ENCODE measurements at places on chromosomes 4 and X.

DNA sequence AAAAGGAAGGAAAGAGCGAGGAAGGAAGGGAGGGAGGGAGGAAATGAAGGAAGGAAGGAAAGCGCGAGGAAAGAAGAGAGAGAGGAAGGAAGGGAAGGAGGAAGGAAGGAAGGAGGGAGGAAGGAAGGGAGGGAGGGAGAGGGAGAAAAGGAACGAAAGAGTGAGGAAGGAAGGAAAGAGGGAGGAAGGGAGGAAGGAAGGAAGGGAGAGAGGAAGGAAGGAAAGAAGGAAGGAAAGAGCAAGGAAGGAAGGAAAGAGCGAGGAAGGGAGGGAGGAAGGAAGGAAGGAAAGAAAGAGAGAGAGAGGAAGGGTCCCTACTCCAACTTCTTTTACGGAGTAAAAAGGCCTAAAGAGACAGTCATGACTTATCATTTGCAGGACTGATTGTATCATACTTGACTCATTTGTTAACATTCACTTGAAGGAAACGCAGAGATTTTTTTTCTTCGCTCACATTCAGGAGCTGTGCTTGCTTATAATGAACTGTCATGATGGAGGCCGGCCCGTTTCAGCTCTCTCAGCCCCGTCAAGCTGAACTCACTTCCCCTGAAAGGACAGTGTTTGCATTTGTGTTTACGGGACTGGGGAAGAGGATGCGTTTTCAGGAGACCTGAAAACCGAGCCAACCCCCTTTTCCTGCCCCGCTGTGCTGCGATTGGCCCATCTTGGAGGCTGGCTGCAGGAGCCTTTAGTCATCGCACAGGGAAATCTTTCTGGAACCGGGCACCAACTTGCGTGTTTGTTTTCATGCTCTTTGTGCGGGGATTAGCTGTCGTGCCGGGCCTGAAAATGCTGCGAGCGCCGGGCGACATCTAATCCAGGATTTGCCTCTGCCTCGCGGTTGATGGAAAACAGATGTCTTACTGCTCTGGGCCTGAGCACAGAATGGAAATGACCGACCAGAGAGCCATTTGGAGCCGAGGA, 17.8 kb downstream of the TRIM2 start:
- DNase-seq = no peak

DNA sequence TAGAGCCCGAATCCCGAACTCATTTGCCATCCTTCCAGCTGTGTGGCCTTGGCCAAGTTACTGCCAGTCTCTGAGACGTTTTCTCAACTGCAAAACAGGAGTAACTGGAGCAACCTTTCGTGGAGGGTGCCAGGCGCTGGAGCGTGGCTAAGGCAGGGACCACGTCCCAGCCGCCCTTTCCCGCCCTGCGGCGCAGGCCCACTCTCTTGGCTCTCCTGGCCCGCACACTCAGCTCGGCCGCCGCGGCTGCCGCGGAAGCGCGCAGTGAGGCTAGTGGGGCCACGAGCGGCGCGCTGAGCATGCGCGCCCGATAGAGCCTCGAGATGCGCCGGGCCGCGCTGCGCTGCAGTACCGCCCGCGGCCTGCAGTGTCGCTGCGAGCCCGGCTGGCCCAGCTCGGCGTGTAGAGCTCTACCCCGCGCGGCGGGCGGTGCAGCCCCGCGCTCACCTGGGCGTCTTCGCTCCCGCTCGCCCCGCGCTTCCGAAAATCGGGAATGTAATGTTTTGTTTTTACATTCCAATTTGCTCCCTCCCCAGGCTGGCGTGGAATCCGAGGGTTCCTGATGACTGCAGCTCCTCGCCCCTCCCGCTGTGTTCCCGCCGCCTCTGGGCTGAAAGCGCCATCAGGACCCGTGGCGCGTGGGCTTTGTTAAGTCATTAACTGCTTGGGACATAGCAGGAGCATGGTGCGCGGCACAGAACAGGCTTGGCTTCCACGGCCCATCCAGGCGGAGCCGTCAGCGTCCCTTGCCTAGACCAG, 4.0 kb upstream of the ZNF518B start:
- peak; percentile 45 for DNase-seq

- no peak for DNase-seq
Observed at GRCh38 chr4:1156069-1156468, 16.3 kb downstream of the SPON2 start.

DNA sequence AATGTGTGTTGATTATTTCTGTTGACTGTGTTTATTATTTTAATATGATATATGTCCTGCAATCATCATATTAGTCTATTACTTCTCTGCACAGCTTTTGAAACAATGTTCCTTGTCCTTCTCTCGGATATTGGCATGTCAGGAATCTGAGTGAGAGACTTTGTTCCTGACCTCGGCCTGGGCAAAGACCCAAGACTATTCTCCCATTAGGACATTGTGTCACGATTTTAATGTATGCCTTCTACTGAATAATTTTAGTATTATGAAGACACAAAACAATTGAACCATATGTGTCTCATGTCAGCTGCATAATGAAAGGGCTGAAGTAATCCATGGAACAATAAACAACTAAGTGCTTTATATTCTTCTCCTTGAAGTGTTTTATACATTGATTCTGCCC, 580.8 kb upstream of the TENM3 start:
- DNase-seq = no peak

- DNase-seq = no peak
Observed at GRCh38 chr4:136103616-136104015, 1428.7 kb downstream of the PCDH18 start.

GRCh38 chr4:57098941-57099340, 11.2 kb downstream of the IGFBP7 start:
- no peak for DNase-seq

DNA sequence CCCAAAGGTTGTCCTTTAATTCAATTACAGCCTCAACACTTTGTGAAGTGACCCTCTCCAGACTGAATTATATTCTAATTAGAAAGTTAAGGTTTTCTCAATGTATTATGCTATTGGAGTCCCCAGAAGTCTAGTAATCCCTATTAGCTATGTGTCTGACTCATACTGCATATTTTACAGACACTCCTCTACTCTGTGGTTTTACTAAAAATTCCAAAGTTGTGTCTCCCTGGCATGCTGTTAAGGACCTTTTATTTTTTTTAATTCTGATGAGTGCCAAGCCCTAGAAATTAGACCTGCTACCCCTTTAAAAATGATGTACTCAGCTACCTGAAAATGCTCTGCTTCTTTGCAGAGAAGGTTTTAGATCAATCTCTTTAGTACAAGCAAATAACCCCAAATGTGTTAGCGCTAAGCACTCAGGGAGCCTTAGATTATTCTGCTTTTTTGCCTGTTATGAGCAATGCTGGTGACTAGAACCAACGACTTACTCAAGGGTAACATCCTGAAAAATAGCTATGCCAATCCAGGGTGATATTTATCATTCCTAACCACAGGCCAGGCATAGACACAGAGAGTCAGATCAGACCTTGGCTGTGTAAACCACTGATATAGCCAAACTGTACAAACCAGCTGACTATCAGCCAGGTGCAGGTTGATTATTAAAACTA, 26.1 kb upstream of the CXCL13 start:
- no peak for DNase-seq

- DNase-seq = no peak
Observed at GRCh38 chr4:155445306-155445705, 68.5 kb upstream of the MAP9 start.

DNA sequence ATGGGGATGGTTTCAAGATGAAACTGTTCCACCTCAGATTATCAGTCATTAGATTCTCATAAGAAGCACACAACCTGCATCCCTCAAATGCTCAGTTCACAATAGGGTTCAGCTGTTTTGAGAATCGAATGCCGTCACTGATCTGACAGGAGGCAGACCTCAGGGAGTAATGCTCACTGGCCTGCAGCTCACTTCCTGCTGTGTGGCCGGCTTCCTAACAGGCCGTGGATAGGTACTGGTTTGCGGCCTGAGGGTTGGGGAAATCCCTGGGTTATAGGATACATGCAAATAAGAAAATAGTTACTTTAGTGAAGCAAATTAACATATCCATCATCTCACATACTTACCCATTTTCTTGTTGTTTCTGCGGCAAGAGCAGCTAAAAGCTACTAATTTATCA, 160.4 kb downstream of the MAD2L1 start:
- DNase-seq = no peak

- no peak for DNase-seq
Observed at GRCh38 chrX:43002526-43003203, 224.7 kb upstream of the PPP1R2C start.

DNA sequence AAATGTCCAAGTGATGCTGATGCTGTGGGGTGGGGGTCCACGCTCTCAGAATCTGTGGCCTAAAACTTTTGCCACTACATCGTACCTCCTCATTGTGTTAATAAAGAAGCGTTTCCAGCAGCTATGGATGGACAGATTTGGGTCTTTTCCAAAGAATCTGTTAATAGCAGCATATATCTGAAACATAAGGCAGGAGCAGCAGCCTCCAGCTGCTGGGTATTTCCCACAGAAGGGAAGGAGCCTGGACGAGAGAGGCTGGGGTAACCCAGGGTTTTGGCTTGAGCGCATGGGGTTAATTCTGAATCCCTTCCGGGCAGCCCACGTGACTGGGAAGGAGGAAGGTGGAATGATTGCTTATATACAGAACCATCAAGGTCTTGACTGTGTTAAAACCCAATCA, 332.4 kb downstream of the BCOR start:
- DNase-seq = no peak

DNA sequence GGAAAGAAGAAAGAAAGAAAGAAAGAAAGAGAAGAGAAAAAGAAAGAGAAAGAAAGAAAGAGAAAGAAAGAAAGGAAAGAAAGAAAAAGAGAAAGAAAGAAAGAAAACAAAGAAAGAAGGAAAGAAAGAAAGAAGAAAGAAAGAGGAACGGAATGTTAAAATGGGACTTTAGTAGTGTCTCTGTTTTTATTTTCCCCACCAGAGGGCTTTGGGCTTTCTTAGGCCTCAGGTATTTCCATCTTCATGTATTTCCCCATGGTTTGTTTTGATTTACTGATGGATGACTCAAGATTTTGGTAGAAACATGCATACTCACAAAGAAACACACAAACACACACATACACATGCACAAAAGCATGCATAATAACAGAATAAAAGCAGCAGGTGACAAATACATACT, 181.2 kb downstream of the AFF2 start:
- no peak for DNase-seq

- DNase-seq = no peak
Observed at GRCh38 chr4:48212165-48212564, 57.5 kb downstream of the TEC start.

- DNase-seq = no peak
Observed at GRCh38 chr4:172584816-172585215, 583.8 kb upstream of the GALNT7 start.

- DNase-seq = no peak
Observed at GRCh38 chrX:102714994-102715393, 2.7 kb downstream of the GPRASP2 start.

GRCh38 chrX:16445166-16445752, 204.7 kb upstream of the S100G start:
- DNase-seq = peak; percentile 19

GRCh38 chr4:33625748-33626147, 2618.6 kb downstream of the ARAP2 start:
- DNase-seq = no peak

GRCh38 chr4:107913283-107913899, 18.0 kb upstream of the CYP2U1 start:
- DNase-seq = no peak

GRCh38 chrX:116480059-116480458, 17.3 kb upstream of the CT83 start:
- DNase-seq = no peak

- DNase-seq = no peak
Observed at GRCh38 chrX:144637731-144638130, 609.6 kb upstream of the SPANXN1 start.

DNA sequence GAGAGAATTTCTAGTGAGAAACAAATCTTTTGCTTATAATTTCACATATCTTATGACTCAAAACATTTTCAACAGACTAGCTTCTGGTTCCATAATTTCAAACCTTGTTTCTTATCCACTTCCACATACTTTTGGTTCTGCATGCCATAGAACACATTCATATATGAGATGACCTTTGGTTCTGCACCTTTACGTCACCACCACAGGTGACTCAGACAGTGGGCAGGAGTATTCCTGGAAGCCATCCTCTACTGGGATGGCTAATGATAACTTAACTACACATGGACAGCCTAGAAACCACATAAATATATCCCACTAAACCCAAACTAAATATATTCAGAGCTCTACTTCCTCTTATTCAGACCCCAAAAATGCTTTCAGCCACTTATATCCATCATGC, 133.3 kb downstream of the DCK start:
- DNase-seq = no peak

DNA sequence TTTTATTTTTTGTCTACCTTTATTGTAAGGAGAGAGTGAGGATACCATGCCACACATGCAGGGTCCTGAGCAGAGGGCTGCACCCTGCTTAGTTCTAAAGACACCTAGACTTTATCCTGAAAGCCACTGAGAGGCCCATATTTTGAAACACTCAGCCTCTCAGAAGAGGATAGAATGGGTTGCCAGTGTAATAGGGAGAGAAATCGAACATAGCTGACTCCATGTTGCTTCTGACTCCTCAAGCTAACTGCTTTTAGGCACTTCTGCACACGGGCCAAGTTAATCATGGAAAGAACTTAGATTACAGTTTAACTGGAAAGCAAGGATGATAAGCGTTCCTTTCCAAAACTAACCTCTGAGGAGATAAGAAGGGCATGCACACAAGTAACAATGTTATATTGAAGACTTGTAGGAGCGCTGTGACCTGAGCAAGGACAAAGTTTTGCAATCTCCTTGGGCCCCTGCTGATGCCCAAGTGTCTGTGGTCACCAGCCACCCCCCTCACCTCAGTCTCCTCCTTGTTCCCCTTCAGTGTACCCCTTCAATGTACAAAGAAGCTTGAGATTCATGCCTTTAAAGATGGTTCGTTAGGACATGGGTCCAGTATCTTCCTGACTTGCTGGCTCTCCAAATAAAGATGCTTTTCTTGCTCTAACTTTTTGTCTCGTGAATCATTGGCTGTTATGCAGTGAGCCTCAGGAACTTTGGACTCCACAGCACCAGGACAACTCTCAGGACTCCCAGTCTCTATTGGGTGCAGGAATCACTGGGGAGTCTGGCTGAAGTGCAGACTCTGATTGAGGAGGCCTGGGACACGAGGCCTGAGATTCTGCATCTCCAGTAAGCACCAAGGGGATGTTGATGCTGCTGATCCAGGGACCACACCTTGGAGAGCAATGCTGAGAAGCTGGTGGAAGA, 25.4 kb upstream of the CD99 start:
- no peak for DNase-seq

- no peak for DNase-seq
Observed at GRCh38 chrX:23902419-23902818, 5.3 kb downstream of the APOO start.

DNA sequence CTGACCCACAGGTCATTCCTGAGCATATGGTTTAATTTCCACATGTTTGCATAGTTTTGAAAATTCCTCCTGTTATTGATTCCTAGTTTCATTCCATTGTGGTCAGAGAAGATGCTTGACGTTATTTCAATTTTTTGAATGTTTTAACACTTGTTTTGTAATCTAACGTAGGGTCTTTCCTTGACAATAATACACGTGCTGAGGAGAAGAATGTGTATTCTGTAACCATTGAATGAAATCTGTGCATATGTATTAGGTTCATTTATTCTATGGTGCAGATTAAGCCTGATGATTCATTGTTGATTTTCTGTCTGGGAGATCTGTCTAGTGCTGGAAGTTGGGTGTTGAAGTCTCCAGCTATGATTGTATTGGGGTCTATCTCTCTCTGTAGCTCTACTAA, 486.4 kb upstream of the RPS6KA3 start:
- DNase-seq = no peak

GRCh38 chrX:68999931-69000330, 165.3 kb downstream of the PJA1 start:
- no peak for DNase-seq

Data from activated T-helper 1 cell treated with anti-CD3 and anti-CD28 coated beads, Interleukin-2, amount 50 U/mL, for 16 hours (primary cell).